ENCODE measurements at places on chromosomes 13 and 19.

- no peak for DNase-seq
Measured at GRCh38 chr13:93814658-93815057, 588.1 kb downstream of the GPC6 start.

DNA sequence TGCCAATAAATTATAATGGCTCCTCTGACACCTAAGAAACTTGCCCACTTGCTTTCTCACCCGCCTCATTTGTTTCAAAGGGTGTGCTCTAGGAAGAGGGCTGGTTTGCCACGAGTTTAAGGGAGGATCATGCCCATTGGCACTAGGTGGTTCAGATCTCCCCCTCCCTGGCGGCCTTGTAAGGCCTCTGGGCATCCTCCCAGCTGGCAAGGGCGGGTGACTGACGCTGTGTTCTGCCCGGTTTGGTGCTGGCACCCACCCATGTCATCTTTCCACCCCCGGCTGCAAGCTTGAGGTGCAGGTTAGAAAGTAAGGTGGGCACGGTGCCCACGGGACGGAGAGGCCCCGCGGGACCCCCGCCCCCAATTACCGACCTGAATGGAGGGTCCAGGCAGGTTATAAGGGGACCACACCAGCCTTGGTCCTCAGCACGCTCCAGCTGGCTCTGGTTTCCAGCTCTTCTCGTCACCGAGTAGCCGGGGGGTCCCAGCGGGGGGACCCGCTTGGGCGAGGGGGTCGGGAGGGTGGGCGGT is 90.4 kb downstream of the PTPRS start:
- DNase-seq, result no peak

GRCh38 chr13:101398191-101398590 is 18.1 kb downstream of the NALCN start:
- DNase-seq, result peak; percentile 84

DNA sequence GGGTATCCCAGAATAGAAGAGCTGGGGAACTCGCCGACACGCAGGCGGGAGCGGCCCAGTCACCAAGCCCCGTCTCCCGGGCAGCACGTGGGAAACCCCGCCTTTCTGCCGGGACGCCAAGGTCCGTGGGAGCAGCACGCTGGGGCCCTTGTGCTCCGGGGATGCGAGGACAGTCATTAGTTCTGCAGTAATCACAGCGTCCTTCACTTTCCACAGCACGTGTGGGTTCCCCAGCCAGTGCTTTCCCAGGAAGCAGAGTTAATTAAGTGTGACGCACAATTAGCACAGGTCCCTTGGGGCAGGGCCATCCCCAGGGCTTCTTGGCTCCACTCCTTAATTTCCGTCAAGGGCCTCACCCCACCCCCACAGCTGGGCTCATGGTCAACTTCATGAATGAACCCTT is 64.3 kb upstream of the C13orf46 start:
- DNase-seq, result no peak

DNA sequence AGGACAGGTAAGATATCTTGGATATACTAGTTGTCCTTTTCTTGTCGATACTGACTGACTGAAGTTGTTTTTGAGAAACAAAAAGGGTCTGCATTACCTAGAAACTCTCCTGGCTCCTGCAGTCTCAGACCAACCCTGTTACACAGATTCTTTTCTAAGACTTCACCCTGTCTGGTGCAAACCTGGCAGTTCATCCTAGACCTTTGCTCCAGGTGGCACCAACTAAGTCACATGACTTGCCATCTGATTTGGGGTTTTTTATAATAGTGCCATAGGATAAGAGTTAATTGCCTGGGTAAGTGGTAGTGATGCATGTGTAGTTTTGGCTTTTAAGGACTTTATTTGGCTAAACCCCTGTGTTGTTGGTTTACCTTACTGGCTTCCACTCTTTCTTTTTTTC is 14.3 kb downstream of the CHAMP1 start:
- no peak for DNase-seq

- DNase-seq, result no peak
Measured at GRCh38 chr19:48714759-48715675, 4.5 kb downstream of the MAMSTR start.

Measured in EH (cell line).